Mucosa of gallbladder (tissue), 1 donor: ENCODE measurements at places on chromosomes 11 and 22.
A peak's percentile ranks its signal among the peaks of the same experiment; 100 is the strongest.

- DNase-seq: no peak
These were observed 2.6 kb downstream of the KCNQ1 start for GRCh38 chr11:2447253-2447950.

DNA sequence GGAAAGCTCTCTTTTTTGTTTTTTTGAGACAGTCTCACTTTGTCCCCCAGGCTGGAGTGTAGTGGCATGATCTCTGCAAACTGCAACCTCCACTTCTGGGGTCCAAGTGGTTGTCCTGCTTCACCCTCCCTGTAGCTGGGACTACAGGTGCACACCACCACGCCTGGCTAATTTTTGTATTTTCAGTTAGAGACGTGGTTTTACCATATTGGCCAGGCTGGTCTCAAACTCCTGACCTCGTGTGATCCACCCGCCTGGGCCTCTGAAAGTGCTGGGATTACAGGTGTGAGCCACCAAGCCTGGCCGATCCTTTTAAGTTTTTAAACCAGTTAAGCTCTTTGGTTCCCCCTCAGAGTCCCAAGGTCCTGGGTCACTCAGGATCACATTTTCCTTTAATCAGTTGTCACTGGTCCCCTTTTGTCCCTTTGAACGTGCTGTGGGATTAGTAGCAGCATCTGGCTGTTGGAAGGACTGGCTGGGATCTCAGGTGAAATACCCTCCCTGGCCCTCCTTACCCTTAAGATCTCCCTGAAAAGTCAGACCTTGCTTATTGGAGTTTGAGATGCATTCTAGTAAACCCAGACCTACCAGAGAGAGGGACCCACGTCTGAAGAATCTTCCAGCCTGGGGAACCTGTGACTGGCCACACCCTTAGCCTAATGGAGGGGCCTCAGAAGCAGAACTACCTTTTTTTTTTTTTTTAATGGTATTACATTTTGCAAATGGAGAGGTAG is 8.1 kb downstream of the MALAT1 start:
- DNase-seq: no peak

- no peak for DNase-seq
These were observed 641 bp downstream of the APOC3 start for GRCh38 chr11:116830184-116830912.

DNA sequence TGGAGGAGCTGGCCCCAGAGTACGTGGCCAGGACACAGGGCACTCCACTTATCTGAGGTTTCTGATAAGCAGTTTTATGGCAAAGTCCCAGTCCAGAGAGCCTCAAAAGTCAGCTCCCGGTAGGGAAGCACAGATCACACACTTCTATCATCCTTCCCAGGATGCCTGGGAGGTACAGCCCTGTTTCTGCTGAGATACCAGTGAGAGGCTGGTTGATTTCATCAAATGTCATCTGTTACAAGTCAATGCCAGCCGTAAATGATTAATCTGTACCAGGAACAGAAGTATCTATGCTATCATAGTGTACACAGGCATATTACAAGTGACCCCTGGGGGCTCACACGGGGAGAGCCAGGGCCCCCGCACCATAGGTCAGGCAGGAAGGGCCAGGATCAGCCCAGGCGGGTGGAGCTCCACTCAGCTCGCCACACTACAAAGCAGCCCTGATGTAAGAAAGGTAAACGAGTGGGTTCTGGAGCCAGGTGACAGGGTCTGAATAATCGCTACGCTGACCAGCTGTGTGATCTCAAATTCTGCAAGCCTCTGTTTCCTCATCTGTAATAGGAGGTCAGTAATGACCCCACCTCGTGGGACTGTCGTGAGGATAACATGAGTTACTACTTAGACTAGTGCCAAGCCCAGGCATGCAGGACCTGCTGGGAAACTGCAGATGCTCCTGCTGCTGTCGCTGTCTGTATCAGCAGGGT is 17.6 kb downstream of the PLA2G6 start:
- DNase-seq: peak; percentile 89

- DNase-seq: no peak
These were observed 520.4 kb downstream of the TBC1D22A start for GRCh38 chr22:47282851-47283250.

DNA sequence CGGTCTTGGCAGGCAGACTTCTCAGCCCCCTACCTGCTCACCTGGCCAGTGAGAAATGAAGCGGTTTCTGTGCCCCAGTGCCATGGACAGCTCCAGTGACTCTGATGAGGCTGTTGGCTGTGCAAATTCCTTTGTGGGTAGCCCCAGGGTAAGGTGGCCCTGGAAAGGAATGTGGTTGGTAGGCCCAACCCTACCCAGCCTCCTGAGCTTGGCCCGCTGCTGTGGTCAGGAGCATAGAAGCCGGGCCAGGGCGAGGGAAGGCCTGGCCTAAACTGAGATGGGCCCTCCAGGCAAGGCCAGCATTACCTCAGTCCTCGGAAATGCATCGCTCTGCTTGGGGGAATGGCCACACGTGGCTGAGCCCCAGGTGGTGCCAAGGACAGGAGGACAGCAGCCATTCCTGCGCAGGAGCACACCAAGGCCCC is 16.9 kb downstream of the DAGLA start:
- peak; percentile 51 for DNase-seq

DNA sequence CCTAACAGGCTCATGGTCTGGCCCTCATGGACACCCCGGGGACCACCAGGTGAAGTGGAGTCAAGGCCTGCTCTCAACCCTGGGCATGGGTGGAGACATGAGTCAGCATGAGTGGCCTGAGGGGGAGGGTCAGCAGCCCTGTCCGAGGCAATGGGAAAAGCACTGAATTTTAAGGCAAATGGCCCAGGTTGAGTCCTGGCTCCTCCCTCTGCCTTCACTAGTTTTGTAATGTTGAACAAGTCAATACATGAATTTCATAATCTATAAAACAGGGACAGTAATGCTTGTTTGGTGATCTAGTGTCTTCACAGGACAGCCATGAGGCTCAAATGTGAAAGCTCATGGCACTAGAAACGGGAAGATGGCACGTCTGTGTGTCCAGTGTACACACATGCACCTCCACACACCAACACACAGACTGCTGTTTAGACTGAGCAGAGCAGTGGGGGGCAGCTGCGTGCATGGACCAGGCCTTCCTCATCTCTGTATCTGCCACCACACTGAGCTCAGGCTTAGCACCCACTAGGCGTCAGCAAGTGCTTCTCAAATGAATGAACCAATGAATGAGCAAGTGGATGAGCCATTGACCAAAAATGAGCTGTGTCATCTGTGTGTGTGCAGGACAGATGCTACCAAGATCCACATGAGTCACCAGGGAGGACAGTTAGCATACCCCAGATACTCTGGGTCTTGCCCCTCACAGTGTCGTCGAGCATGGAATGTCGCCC is 63.4 kb downstream of the NRXN2 start:
- no peak for DNase-seq

- no peak for DNase-seq
These were observed 110.2 kb downstream of the APIP start for GRCh38 chr11:34805937-34806336.

GRCh38 chr11:123052901-123053721 is 8.8 kb downstream of the HSPA8 start:
- no peak for DNase-seq

- no peak for DNase-seq
These were observed 21.5 kb upstream of the GSTP1 start for GRCh38 chr11:67561971-67562619.
